Mucosa of gallbladder (tissue), 1 donor: ENCODE measurements at places on chromosomes 1 and 21. TPM values are rescaled to one million over a fixed set of nuclear protein-coding genes. Genes with fewer than 3 reads are reported as not detected.

Gene HPCAL4
- 0.20 TPM for total RNA-seq

Gene FCRL4
- total RNA-seq, result not detected

Gene CR1L
- not detected for total RNA-seq

Gene LAMC2
- total RNA-seq, result 24.5 TPM
